ENCODE measurements at places on chromosomes 16 and 17.
A peak's percentile ranks its signal among the peaks of the same experiment; 100 is the strongest.

GRCh38 chr17:31459716-31460115 lies 68.2 kb downstream of the RAB11FIP4 start:
- DNase-seq, result no peak

- no peak for DNase-seq
Measured at GRCh38 chr17:2366747-2367494, 29.6 kb downstream of the SGSM2 start.

- DNase-seq, result no peak
Measured at GRCh38 chr17:77503293-77503655, 362.5 kb downstream of the SEC14L1 start.

GRCh38 chr17:38969281-38969680 lies 2.1 kb upstream of the FBXO47 start:
- no peak for DNase-seq

DNA sequence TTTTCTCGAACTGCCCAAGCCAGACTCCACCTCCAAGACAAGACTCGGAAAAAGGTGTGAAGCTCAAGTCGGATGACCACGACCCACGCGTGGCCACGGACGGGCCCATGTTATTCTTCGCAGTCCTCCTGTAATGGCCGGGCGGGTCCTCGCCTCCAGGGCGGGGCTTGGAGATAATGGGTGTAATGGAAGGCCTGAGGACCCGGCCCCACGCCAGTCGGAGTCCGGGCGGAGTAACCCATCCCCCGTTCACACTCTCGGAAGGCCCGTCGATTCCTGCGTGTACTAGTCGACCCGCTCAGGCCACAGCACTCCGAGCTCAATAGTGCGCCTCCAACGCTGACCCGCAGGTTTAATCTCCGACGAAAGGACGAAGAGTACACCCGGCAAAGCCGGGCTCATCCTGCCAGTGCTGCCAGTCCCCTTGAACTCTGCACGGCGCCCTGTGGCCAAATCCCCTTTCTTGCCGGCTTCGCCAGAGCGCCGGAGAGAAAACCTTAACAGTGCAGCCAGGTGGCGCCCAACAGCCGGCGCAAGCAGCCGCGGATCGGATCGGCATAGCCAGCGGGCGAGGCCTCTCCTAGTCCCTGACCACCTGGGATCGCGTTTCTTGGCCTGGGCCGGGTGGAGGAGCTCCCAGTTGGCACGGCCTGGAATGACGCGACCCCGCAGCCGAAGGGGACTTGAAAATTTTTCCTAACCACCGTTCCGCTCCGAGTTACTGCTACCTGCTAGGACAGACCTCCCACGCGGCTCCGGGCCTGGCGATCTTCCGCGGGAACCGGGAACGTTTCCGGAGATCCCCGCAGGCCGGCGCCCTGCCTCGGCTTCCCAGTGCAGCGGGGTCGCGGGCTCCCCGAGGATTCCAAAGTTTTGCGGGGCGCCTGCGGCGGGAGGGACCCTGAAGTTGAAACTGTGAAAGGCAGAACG lies 762.0 kb downstream of the KCNJ18 start:
- DNase-seq, result no peak

DNA sequence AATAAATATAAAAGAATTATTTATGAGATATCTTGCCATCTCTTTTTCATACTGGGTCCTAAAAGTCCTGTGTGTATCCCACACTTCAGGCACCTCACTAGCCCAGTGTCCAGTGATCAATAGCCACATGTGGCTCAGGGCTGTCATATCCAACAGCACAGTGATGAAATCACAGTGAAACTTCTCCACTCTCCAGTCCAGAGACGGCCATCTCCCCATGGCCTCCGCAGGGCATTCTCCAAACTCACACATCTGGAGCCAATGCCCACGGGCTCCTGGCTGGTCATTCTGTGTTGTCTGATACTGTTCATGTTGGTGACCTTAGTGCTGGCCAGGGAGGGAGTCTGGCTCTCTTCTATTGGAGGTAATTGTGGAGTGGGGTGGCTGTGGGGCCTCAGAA lies 125.2 kb upstream of the SDK2 start:
- no peak for DNase-seq

- no peak for DNase-seq
Measured at GRCh38 chr16:64751906-64752305, 370.0 kb downstream of the CDH11 start.

GRCh38 chr17:81219476-81220180 lies 3.1 kb downstream of the CEP131 start:
- DNase-seq, result no peak

DNA sequence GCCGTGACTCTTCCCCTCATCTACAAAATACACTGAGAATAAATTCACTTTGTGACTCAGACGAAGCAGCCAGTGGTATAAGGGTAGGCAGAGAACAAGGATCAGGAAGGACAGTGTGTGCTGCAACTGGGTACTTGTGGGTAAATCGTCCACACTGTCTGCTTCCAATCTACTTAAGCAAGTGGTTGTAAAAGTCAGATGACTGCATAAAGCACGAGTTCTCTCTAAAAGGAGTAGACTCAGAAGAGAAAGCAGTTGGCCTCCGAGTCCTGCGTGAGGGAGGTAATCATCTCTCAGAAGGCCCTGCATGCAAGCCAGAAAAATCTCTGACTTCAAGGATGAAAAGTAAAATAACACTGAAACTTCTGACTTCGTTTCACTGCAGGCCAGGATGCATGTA lies 43.1 kb downstream of the ANKFY1 start:
- no peak for DNase-seq

DNA sequence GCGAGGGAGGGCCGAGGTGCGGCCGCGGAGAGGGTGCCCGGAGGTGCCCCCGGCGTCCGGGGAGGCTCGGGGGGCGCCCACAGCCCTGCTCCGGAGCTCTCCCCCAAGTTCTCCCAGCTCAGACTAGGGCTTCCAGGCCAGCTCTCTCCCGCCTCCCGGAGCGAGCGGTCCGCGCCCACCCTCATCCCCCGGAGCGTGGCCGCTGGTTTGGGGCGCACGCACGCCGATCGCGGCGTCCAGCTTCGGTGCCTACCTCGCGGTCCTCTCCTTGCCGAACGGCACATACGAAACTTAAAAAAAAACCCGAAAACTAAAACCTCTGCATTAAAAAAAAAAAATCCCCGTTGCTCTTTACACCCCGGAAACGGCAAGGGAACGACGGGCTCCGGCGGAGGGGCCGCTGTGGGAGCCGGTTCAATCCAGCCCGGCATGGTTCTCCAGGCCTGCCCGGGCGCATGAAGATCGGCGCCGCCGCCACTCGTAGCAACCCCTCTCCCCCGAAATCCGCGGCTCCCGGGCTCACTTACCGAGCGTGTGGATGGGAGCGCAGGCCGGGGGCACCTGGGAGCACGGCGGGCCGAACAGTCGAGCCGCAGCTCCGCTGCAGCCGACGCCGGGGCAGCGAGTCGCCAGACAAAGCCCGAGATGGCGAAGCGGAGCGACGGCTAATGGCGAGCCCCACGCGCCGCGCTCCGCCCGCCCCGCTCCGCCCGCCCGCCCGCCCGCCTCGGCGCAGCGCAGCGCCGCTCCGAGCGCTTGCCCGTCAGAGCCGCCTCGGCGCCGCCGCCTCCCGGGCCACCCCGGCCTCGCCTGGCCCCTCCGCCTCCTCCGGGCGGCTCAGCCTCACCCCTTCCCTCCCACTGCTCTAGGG lies 973 bp upstream of the UBTF start:
- peak; percentile 21 for DNase-seq

All from AML-193 (cell line).